ENCODE measurements at places on chromosomes 1 and 21.

GRCh38 chr1:234875953-234876855, 252.4 kb downstream of the TOMM20 start:
- no peak for DNase-seq

DNA sequence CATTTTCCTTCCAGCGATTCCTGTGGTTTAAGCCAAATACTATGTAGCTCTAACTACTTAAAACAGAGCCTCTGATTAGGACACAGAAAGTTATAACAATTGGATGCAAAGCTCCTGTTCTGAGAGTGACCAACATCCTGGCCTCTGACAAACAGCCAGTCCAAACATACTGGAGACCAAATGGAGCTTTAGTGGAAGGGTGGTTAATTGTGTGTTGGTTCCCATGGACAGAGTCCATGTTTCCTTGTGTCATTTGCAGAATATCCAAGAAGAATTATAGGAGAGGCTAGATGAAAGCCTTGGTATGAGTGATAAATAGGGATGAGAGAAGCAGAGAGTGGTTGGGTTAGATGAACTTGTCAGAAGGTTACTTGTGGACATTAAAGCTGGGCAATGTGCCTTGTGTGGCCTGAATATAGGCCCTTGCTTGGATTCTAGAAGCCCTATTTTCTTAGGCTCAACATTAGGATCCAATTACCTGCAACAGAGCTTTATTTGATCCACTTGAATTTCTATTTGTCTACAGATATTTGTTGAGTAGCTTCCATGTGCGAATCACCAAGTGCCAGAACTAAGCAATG, 180.5 kb upstream of the GORAB start:
- DNase-seq: no peak

GRCh38 chr21:35159881-35160280, 110.8 kb upstream of the RUNX1 start:
- DNase-seq: no peak

DNA sequence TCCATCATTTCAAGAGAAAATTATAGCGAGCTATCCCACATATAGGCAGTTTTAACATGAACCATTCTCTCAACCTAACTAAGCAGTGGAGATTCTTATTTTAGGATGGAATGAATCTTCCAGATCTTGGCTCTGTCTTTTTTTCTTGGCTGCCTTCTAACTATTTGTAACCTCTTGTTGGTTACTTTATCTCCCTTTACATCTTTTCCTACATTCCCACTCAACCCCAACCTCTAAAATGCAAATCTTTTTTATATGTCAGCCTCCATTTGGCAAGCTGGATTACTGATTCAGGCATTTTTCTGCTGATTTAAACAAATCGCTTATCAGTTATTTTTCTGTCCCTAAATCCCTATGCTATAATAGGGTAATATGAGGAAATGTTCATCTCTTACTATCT, 46.9 kb upstream of the LHX8 start:
- no peak for DNase-seq

GRCh38 chr1:170131984-170132383, 13.8 kb upstream of the NTMT2 start:
- DNase-seq: no peak
